Placental pericyte (primary cell): ENCODE measurements at places on chromosomes 1 and 21. TPM values are rescaled to one million over a fixed set of nuclear protein-coding genes. Genes with fewer than 3 reads are reported as not detected.

Gene PCP4
- total RNA-seq: not detected in 2 replicates

Gene ATP5PB
- total RNA-seq: 182 and 202 TPM in 2 replicates

Gene PBX1
- total RNA-seq: 36.5 and 70.7 TPM in 2 replicates

Gene NRDC
- 80.1 and 86.8 TPM in 2 replicates for total RNA-seq

Gene CACNA1S
- not detected in 2 replicates for total RNA-seq

Gene FAM3B
- total RNA-seq: not detected in 2 replicates

Gene BCAS2
- 43.2 and 45.1 TPM in 2 replicates for total RNA-seq

Gene GUCA2A
- total RNA-seq: not detected in 2 replicates

Gene OPTC
- total RNA-seq: not detected in 2 replicates
